ENCODE measurements at places on chromosomes 1 and 21. TPM values are rescaled to one million over a fixed set of nuclear protein-coding genes. Genes with fewer than 3 reads are reported as not detected.

PLD5 gene
- not detected for total RNA-seq

SRM gene
- 146 TPM for total RNA-seq

OR2L3 gene
- total RNA-seq = not detected

ANGPTL1 gene
- total RNA-seq = not detected

FOXO6 gene
- not detected for total RNA-seq
